ENCODE measurements at places on chromosomes 7 and 10.

- DNase-seq: no peak
These were observed 636.5 kb downstream of the GALNT17 start for GRCh38 chr7:71768450-71768849.

GRCh38 chr10:86310702-86311101, 55.9 kb downstream of the GRID1 start:
- no peak for DNase-seq

DNA sequence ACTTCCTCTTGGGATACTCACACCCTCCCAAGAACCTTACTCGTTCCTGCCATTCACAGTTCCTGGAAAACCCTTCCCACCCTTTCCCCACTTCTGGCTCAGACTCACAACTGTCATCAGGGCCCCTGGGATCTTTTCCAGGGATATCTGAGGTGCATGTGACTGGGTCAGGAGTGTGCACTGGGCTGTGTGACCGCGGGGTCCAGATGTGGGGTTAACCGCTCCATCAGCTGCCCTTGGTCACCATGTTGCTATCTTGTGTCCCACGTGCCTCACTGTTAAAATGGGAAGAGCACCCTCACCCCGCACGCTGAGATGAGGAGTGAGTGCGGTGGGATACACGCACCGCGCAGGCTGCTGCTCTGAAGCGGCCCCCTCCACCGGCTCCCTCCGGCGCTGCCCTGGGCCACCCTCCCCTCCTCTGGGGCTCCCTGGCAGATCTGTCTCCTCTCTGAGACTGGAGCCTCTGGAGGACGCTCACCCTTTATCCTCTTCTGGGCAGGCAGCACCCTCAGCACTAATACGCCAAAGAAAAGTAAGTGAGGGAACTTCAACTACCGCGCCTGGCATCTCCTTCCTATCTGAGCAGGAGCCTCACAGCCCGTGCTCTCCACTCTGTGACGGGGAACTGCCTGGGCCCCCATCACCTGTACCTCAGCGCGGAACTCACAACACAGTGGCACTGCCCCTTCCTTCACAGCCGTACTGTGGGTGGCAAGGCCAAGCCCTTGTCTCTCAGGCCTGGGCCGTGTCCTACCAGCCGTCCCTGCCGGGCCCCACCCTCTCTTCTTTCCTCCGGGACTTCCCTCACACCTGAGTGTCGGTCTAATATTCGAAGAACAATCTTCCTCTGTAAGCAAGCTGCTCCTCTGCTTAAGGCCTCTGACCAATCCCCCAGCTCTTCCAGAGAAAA, 15.6 kb downstream of the COBL start:
- DNase-seq: no peak

DNA sequence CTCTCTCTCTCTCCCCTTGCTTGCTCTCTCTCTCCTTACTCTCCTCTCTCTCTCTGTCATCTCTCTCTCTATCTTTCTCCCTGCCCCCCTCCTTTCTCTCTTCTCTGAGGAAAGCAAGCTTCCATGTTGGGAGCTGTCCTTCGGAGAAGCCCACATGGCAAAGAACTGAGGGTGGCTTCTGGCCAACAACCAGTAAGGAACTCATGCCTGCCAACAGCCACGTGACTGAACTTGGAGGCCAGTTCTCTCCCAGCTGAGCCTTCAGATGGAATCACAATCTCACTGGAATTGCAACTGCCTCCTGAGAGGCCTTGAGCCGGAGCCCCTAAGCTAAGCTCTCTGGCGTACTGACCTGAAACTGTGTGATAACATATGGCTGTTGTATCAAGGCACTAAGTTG, 12.0 kb upstream of the DHTKD1 start:
- no peak for DNase-seq

DNA sequence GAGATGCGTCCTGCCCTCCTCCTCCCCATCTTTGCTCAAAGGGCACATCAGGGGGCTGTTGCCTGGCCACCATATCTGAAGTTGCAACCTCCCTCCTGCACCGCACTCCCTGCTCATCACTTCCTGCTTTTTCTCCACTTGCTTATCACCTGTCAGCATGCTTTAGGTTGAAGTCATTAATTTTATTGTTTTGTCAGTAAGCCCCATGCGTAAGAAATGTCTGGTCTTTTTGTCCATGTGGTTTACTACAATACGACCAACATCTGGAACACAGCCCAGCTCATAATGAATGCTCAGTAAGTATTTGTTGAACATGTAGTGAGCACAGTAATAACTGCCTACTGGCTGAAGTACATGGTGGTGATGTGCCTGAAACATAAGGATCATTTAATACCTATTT, 71.6 kb upstream of the GJD4 start:
- DNase-seq: no peak

DNA sequence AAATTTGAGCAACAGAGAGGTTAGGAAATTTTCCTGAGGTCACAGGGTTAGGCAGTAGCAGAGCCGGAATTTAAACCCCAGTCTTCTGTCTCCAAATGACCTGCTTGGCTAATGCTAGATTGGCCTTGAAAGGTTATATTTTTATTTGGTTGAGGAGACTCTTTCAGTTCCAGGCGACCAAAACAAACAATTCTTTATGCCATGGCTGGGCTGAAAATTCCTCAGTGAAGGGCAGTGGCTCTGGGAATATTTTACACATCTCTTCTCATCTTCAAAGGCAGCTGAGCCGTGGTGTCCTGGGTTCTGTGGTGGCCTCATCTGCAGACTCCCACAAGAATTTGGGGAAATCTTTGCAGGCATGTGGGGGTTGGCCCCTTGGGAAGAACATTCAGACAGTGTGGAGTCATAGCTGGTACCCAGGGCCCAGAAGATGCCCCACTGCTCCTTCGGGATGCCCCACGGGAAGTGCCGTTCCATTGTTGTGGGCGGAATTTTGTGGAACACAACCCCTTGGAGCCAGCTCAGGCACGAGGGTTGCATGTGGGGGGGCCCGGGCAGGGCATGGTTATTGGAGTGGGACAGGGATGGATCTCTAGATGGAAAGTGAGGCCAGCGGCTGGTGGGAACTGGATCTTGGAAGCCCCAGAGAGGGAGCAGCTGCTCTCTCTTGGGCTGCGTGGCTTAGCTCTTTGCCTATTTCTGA, 33.2 kb downstream of the RPS24 start:
- DNase-seq: no peak
